ENCODE measurements at places on chromosomes 16 and 17.

DNA sequence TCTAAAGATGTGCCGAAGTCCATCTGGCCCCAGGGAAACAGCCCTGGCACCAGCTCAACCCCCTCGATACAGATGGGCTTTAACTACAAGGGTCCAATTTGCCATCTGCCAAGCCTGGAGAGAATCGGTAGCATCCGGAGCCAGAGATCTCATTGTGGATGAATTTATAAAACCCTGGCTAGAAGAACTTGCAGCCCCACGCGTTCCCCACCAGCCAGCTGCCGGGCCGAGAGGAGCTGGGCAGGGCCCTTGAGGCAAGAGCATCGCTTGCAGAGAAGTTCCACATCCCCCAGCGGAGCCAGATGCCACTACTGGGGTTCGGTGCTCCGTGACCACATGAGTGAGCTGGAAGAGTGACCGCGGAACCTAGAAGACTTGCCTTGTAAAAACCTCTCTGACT, 65.3 kb upstream of the NOL11 start:
- no peaks in the 10 kb centered on the region for H3K27me3 ChIP-seq
- H3K4me3 ChIP-seq: no peak overlapping the region
- H3K4me1 ChIP-seq: no peaks in the 10 kb centered on the region

DNA sequence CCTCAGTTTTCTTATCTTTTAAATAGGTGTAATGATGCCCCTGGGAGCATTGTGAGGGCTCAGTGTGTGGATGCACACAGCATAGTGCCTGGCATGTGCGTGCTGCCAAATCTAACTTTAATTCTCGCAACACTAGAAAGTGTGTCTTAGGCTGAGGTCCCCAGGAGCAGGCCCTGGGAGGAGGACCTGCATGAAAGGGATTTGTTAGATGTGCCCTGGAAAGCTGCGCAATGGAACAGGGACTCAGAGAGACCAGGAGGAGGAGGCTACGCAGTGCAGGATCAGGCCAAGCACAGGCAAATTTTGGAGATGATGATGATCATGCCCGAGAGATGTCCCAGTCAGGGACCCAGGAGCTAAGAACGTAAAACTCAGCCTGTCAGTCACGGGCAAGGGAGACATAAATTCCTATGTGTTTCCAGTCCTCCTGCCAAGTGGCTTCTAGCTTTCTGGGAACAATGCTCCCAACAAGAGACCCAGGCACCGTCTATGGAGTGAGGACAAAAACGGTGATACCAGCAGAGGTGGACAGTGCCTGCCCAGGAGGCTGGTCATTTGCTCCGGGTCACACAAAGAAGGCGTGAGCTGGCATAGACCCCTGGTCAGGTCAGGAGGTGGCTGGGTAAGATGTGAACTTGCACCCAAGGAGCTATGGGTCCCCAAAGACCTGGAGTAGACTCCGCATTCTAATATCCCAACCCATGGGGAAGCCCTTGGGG, 352.2 kb upstream of the TNRC6C start:
- no peaks in the 10 kb centered on the region for H3K36me3 ChIP-seq
- no peak overlapping the region for H3K27ac ChIP-seq
- peaks cover 23% of the 10 kb centered on the region for H3K4me1 ChIP-seq
- DNase-seq: no peak
- no peak overlapping the region for H3K4me3 ChIP-seq
- H3K27me3 ChIP-seq: peaks cover 50% of the 10 kb centered on the region

- H3K36me3 ChIP-seq: peaks cover 12% of the 10 kb centered on the region
- H3K27me3 ChIP-seq: peaks cover 27% of the 10 kb centered on the region
- peaks cover 55% of the 10 kb centered on the region for H3K4me1 ChIP-seq
- H3K27ac ChIP-seq: peak overlapping the region; percentile 95
- peak overlapping the region; percentile 92 for H3K4me3 ChIP-seq
Observed at GRCh38 chr16:89094880-89095258, 1.2 kb downstream of the ACSF3 start.

DNA sequence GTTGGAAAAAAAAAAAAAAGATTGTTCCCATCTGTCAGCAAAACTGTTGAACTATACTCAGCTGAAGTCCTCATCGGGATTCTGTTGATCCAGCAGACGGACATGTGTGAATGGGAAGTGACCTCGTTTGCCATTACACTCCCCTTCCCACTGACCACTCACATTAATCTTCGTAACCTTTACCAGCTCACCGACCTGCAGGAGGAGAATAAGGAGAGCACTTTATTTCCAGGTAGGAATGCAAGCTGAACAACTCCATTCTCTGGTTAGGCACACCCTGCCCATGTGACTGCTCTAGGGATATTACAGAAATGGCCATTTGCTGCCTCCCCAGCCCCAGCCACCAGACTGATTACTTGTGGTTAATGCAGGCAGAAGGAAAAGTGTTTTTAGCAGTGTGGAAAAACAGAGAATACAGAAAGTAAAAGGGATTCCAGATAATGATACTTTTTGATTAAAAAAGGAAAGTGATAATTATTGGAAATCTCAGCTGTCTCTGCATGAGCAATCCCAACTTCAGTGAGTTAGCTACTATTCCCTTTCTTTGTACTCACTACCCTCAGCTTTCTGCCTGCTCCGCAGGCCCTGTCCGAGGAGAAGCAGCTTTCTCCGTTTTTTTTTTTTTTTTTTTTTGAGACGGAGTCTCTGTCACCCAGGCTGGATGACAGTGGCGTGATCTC, 23.6 kb upstream of the YWHAE start:
- DNase-seq: no peak
- H3K4me3 ChIP-seq: no peak overlapping the region
- H3K27me3 ChIP-seq: no peaks in the 10 kb centered on the region
- H3K4me1 ChIP-seq: no peaks in the 10 kb centered on the region
- H3K36me3 ChIP-seq: peaks cover 28% of the 10 kb centered on the region

DNA sequence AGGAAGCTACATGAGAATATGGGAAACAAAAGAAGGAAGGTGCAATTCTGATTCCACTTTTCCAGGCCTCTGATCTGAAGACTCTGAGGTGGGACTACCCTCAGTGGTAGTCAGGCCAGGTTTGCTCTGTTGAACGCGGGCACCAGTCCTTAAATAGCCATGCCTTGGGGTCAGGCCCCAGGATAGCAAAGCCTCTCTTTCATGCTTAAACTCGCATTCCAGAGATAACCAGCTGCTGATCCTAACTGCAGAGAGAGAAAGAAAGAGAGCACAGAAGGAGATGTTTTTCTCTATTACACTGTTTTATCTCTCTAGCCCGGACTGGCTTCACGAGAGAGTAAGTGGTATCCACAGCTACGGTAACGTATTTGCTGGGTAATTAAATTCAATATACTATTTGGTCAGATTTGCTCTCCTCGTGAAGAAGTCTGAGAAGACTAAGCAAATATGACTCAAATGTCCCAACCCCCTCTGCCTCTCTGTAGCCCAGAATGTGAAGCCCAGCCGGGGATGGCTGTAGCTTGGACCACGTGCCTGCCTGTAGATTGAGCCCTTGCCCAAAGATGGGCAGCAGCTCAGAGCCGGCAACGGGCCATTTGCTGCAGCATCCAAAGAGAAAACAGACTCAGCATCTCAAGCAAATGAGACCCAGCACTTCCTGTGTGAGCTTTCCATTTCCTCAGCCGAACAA, 122.2 kb downstream of the SMG6 start:
- no peak overlapping the region for H3K27ac ChIP-seq
- no peaks in the 10 kb centered on the region for H3K27me3 ChIP-seq
- H3K36me3 ChIP-seq: peaks cover 58% of the 10 kb centered on the region
- no peak overlapping the region for H3K4me3 ChIP-seq
- no peak for DNase-seq

GRCh38 chr16:66682271-66682670, 14.3 kb downstream of the CMTM4 start:
- no peaks in the 10 kb centered on the region for H3K4me1 ChIP-seq
- no peak overlapping the region for H3K27ac ChIP-seq
- H3K27me3 ChIP-seq: peaks cover 5% of the 10 kb centered on the region
- no peaks in the 10 kb centered on the region for H3K36me3 ChIP-seq

- peak within 1 kb of the TSS; percentile 87 for H3K27ac ChIP-seq
- peaks cover 19% of the 10 kb centered on the region for H3K36me3 ChIP-seq
- no peak for DNase-seq
Observed at GRCh38 chr16:57735755-57736418, at the start of gene KATNB1. Gene KATNB1, plus strand, starts transcription at chr16:57735770. Its CDS starts 1,474 bp downstream, at chr16:57737244.

GRCh38 chr17:3880983-3881382, 11.9 kb downstream of the CAMKK1 start:
- H3K4me3 ChIP-seq: no peak overlapping the region
- peaks cover under 1% of the 10 kb centered on the region for H3K4me1 ChIP-seq
- no peaks in the 10 kb centered on the region for H3K27me3 ChIP-seq
- H3K36me3 ChIP-seq: peaks cover 1% of the 10 kb centered on the region
- no peak for DNase-seq
